ENCODE measurements at places on chromosomes 12 and 14.

GRCh38 chr12:19894803-19895202 is 455.5 kb downstream of the AEBP2 start:
- DNase-seq = no peak

DNA sequence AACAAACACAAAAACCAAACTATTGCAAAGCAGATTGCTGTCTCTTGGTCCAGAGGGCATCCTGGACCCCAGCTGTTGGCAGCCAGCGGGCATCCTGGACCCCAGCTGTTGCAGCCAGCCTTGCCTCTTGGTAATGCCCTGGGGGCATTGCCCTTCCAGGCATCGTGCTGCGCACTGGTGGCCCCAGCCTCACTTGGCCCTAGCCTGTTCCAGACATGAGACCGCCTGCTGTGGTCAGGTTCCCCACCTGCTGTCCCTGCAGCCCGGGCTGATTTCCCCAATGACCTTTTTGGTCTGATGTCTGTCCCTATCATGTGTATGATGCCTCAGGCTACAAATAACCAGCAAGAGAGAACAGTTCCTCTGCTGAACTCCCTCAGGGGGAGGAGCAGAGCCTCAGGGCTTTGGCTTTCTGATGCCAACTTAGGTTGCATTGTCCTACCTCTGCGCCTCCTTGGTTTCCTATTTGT is 20.8 kb downstream of the MLXIP start:
- DNase-seq = no peak

GRCh38 chr14:20830831-20831230 is 28.2 kb upstream of the RNASE1 start:
- peak; percentile 16 for DNase-seq

DNA sequence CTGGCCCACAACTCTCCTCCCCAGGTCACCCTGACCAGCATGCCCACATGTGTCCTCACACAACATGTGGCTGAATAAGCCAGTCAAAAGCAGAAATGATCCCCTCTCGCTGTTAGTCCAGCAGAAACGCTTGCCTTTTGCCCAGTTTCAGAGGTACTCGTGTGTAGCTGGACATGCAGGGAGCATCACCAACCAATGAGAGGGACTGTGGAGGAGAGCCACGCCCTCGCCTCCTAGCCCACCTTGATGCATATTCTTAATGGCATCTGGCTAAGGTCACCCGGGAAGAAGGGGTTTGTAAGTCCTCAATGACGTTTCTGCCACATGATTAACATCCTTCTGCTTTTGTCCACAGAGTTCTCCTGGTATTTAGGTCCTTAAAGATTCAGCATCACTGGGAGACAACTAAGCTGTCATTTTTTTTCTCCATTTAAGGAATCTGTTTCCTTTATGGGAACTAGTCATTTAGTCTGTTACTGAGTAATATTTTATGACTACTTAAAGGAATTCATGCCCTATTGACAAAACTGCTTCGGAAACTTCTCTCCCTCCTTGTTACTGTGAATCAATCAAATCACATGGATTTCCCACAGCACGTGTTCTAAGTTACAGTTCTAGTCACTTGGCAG is 134.0 kb downstream of the GCH1 start:
- no peak for DNase-seq

GRCh38 chr12:76587428-76588178 is 28.0 kb upstream of the OSBPL8 start:
- no peak for DNase-seq

DNA sequence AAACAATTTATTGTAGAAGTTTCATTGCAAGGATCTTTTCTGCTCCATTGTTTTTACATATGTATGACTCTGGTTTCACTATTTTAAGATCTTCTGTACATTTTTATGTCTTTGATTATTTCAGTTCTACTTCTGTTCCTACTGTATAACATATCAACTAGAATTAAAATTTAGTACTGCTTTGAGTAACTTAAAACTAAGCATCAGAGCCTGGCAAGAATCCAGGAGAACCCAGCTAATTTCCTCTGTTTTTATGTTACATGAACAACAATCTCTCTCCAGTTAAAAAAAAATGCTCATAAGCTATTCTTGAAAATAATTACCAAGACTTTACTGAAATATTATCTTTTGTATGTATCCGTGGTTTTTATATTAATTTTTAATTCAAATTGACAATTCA is 370.7 kb downstream of the TMTC2 start:
- no peak for DNase-seq

DNA sequence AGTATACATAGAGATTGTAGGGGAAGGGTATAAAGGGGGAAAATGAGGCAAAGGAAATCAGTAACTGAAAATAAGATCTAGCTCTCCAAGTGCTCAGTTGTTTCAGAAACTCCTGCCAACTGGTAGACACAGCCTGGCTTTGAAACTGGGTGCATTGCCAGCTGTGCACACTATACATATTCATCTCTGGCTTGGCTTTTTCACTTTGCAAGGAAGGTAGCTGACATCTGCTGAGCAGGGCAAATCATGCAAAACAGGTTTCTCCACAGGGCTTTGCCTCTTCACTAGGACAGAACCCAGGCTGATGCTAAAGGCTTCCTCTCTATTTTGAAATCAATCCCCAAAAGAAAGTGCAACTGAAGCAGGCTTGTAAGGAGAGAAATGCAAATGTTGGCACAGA is 101.5 kb downstream of the HELB start:
- no peak for DNase-seq

GRCh38 chr14:90577661-90578282 is 180.9 kb downstream of the CALM1 start:
- no peak for DNase-seq

GRCh38 chr14:105894125-105894977 is 368.0 kb downstream of the TMEM121 start:
- no peak for DNase-seq

GRCh38 chr12:52992699-52993557 is 13.3 kb upstream of the EIF4B start:
- no peak for DNase-seq

GRCh38 chr14:89503431-89503996 is 86.5 kb upstream of the FOXN3 start:
- no peak for DNase-seq

DNA sequence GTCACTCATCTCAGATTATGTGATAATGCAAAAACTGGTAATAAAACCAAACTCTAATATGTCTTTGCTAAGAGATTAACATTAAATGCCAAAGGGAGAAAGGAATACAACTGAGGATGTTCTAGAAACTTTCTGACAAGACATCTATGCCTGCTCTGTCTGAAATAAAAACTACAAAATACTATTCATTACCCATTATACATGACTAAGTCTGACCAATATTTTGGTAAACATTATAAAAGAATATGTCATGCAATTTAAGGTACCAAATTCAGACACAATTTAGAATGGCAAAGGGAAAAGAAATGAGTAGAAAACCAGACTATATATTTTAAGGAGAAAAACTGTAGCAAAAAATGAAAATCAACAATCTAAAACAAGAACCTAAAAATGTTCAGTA is 39.5 kb downstream of the UBR7 start:
- DNase-seq = no peak

GRCh38 chr12:53103860-53104305 is 597 bp downstream of the SOAT2 start:
- DNase-seq = no peak

GRCh38 chr14:104660597-104660996 is 28.8 kb upstream of the INF2 start:
- no peak for DNase-seq

GRCh38 chr12:7110661-7111060 is 1.6 kb upstream of the C1RL start:
- no peak for DNase-seq

DNA sequence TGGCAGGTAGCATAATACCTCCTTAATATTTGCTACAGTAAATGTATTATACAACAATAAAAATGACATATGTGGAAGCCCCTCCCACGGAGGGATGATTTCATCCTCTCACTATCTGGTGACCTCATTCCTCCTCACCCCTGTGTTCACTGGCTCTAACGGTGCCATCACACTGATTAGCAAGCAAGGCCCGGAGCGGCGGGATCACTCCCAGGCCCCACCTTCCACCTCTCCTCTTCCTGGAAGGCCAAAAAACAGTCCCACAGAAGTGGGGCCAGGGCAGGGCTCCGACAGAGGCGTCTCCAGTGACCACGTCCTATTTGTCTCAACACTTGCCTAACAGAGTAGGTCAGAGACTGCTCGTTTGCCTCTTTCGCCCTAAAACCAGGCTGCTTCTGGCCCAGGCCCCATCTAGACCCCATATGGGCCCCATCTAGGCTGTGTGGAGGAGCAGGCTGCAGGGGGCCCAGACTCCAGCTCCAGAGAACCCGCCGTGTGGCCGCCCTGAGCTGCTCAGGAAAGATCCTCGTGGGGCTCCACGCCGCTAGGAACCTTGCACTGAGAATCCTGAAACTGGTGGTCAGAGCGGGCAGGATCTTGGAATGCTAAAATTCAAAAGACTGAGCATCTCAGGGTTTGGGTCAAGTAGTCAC is 3.7 kb downstream of the SELPLG start:
- peak; percentile 95 for DNase-seq

- DNase-seq = no peak
Observed at GRCh38 chr12:69545081-69545480, 40.2 kb upstream of the CCT2 start.

DNA sequence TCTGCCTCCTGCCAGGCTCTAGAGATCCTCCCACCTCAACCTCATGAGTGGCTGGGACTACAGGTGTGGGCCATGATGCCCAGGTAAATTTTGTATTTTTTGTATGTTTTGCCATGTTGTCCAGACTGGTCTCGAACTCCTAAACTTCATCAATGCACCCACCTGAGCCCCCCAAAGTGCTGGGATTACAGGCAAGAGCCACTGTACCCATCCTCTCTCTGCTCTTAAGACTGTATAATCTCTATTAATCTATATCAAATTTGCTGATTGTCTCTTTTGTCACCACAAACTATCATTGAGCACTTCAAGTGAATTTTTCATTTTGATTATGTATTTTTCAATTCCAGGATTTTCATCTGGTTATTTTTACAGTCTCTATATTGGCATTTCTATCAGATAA is 440.3 kb downstream of the NOVA1 start:
- no peak for DNase-seq

DNA sequence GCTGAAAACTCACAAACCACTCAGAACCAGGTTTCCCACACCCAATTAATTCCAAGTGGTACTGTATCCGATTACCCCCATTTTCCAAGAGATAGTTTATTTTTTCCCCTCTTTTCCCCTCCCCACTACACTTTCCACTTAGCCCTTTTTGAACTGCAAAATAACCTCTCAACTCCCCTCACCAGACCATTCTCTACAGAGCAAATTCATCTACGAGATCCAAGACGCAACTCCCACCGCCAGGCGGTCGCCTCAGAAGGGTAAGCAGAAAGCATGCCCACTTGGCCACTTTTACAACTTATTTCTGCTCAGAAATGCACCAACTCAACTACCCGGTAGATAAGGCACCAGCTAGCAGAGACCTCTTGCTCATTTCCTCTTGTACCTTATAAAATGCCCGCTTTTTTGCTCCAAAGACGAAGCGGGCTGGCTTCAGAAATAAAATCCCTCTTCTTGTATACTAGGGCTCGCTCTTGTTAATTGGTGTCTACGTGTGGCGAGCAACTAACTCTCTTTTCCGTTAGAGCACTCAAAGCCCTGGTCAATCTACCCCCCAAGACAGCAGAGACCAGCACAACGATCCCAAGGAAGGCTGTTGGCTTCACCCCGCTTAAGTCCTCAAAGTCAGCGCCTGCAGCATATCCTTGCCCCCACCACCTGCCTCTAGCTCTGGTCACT is 910 bp upstream of the SRP54 start:
- DNase-seq = peak; percentile 78

- no peak for DNase-seq
Observed at GRCh38 chr12:55922126-55922525, 5.6 kb downstream of the PYM1 start.

DNA sequence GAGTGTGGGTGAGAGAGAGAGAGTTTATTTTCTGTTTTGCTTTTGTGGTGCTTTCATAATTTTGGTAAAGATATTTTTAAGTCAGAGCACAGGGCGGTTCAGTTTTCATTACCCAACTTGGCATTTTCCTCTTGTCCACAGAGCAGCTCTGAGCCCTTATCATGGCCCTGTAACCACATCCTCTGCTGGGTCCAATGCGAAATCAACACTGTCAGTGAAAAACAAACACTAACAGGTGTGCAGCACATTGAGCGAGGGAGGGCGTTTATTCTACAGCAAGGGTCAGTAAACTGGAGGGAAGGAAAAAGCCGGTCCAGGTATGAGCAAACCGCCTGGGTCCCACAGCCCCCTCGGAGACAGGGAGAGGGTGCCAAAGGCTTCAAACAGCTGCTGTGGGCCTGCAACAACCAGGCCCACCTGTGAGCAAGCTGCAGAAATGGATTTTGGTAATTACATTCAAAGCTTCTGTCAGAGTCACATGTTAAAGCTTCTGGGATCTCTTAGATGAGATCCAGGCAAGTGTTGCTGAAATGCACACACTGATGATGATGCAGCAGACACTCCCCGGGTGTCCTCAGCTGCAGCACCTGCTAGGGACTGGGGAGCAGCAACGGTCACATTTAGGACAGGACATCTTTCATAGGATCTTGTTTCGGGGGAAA is 132.7 kb upstream of the DYRK2 start:
- DNase-seq = no peak

GRCh38 chr12:66717036-66717673 is 38.3 kb upstream of the GRIP1 start:
- no peak for DNase-seq

DNA sequence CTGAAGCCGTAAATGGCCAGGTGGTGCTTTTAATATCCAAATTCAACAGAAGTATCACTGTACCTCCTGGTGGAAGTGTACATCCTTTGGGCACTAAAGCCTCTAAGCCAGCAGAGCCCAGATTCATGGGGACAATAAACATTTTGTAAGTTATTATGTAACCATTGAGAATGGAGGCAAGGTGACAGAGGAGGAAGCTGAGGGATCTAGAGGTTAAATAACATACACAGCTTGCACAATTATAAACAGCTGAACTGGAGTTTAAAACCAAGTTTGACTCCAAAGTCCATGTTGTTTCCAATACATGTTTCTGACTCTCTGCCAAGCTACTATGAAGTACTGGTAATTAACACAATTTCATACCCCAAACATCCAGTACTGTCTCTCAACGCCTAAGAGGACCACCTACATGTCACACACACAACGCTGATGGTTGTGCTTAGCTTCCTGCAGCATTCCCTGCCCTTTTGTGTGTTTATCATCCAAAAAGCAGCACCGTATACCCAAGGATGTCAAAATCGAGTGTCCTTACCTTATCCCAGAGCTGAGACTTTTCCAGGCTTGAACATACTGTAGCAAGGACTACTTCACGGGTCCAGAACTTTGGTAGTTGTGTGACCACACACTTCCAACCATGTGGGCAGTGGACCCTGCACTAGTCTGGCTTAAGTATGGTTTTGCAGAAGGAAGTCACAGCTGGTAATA is 41.3 kb downstream of the EGLN3 start:
- DNase-seq = no peak
